Foreskin melanocyte (primary cell): ENCODE measurements at places on chromosomes 11 and 22.

- DNase-seq: no peak
Observed at GRCh38 chr11:113729456-113729855, 23.3 kb upstream of the TMPRSS5 start.

- DNase-seq: no peak
Observed at GRCh38 chr22:36562261-36562835, 33.4 kb upstream of the EIF3D start.

DNA sequence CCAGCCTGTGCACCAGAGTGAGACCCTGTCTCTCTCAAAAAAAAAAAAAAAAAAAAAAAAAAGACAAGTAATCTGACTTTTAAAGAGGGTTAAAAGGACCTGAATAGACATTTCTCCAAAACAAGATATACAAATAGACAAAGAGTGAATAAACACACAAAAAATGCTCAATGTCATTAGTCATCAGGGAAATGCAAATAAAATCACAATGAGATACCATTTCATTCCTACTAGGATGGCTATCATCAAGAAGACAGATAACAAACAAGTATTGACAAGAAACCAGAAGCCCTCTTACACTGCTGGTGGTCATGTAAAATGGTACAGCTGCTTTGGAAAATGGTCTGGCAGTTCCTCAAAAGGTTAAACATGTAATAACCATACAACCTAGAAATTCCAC is 4.1 kb downstream of the RIC3 start:
- no peak for DNase-seq

DNA sequence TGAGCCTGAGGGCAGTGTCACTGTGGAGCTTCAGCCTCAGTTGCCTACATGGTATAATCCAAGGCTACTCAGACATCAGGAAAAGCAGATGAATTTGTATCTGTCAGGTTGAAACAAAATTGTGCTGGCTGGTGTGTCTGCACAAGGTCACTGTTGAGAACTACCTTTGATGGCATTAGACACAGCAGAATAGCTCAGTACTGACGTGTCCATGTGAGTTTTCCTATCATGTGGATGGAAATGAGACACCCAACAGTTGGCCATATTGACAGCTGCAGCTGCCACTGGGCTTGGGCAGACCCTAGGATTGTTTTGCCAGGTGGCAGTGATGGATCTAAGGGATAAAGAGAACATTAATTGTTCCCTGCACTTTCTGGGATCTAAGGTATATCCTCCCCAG is 15.8 kb downstream of the CCDC134 start:
- DNase-seq: no peak

- no peak for DNase-seq
Observed at GRCh38 chr22:31944700-31945442, 536 bp downstream of the YWHAH start.

- no peak for DNase-seq
Observed at GRCh38 chr11:93236741-93237675, 39.2 kb upstream of the SLC36A4 start.

DNA sequence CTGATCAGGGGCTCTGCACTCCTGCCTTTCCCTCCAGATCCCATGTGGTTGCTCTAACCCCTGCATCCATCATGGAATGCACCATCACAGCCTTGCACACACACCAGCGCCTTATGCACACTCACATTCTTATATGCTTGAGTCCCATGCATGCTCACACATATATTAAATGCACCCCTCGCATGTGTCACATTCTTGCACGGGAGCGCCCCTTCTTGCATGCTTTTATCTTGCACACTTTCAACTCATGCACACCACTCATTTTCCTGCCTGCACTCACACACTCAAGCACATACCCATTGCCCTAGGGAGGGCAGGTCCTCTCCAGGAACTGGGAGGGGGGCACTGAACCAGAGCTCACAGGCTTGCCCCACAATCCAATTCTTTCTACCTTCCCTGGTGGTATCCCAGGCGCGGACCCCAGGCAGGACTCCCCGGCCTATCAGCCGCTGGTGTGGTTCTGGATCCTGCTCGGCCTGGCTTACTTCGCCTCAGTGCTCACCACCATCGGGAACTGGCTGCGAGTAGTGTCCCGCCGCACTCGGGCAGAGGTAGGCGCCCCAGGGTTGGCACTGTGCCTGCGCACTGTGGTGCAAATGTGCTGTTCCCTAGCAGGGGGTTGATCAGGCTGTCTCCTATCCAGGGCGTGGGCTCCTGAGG is 2.3 kb upstream of the CATSPERZ start:
- no peak for DNase-seq

- DNase-seq: peak; percentile 64
Observed at GRCh38 chr11:78420255-78420764, 2.7 kb upstream of the GAB2 start.

GRCh38 chr11:8335683-8336082 is 72.0 kb upstream of the LMO1 start:
- DNase-seq: no peak

- no peak for DNase-seq
Observed at GRCh38 chr22:19622061-19622441, 92.3 kb upstream of the SEPTIN5 start.

- DNase-seq: no peak
Observed at GRCh38 chr11:68546555-68546954, 86.0 kb downstream of the PPP6R3 start.

DNA sequence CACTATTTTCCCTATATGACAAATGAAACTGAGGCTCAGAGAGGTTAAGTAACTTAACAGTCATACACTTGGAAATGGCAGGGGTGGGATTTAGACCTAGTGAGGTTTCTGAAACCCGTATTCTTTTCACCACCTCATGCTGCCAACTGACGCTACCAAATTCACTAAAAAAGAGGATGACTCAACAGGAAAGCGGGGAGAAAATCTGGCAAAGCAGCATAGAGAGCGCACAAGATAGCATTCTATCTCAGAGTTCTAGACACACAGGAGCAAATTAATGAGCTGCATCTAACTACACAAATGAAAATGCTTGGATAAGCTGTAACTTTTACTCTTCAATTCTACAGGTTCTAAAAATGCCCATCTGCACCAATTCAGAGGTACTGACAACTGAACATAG is 136.4 kb downstream of the RBFOX2 start:
- DNase-seq: no peak

- no peak for DNase-seq
Observed at GRCh38 chr11:306645-307371, 808 bp upstream of the IFITM2 start.

DNA sequence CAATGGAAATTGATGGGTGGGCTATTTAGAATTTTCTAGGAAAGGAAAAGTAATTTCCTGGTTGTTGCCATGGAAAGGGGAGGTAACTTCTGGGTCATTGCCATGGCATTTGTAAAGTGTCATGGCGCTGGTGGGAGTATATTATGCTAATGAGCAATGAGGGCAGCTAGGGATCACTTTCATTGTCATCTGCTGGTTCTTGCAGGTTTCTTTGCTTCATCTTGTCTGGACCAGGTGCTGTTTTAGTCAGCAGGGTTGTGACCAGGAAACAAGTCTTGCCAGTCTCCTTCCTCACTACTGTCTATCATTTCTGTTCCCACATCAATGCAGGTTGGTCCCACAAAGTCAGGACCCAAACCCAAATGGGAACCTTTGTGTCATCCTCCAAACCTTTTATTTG is 237.6 kb upstream of the C11orf87 start:
- DNase-seq: no peak

- no peak for DNase-seq
Observed at GRCh38 chr11:130728185-130729180, 187.8 kb downstream of the SNX19 start.

- no peak for DNase-seq
Observed at GRCh38 chr22:19912271-19912999, 29.1 kb upstream of the COMT start.

DNA sequence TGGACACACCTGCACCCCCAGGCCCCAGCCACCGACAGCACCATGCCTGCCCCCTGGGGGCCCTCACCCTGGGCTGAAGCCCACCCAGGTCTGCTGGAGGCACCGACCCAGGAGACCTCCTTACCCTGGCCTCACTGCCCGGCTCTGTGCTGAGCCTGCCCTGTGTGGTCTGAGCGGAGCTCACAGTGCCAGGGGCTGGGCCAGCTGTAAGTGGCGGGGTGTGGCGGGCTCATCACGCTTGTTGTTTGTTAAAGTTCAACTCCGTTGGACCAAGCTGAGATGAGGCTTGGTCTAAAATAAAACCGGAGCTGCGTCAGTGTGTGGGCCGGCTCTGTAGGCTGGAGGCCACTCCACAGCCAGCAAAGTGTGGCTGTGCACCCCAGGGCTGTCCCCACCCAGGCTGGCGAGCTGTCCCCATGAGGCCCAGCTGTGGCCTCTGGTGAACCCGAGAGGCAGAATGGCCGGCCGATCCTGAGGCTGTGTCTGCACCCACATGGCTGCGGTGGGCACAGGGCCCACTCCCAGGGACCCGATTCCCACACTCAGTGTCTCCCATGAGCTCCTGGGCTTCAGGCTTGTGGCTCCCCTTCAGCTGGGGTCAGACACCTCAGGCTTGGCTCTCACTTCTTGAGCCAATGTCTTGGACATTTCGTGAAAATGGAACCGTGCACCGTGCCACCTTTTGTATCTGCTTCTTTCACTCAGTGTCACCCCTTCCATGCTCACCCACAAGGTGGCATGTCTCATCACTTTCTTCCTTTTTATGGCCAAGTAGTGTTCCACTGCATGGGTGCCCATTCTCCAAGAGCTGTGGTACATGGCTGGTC is 137.9 kb downstream of the CTTN start:
- no peak for DNase-seq

DNA sequence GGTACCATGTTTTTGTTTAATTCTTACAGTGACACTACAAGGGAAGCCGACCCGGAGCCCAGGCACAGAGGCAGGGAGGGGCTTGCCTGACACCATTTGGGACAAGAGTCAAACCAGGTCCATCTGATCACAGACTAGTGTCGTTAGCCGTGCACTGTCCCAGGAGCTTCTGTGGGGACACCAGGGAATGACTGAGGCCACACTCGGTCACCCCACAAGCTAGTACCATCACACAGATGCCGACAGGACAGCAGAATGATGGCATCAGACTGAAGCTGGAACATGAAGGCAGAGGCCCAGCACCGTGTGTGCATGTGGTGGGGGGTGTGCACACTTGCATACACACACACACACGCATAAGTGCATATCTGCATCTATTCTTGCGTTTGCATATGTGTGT is 61.5 kb upstream of the NECTIN1 start:
- DNase-seq: no peak
